Astrocyte of the spinal cord (primary cell): ENCODE measurements at places on chromosomes 2 and 18.
A peak's percentile ranks its signal among the peaks of the same experiment; 100 is the strongest.

- no peak for DNase-seq
Measured at GRCh38 chr2:219871351-219871750, 243.9 kb downstream of the SLC4A3 start.

DNA sequence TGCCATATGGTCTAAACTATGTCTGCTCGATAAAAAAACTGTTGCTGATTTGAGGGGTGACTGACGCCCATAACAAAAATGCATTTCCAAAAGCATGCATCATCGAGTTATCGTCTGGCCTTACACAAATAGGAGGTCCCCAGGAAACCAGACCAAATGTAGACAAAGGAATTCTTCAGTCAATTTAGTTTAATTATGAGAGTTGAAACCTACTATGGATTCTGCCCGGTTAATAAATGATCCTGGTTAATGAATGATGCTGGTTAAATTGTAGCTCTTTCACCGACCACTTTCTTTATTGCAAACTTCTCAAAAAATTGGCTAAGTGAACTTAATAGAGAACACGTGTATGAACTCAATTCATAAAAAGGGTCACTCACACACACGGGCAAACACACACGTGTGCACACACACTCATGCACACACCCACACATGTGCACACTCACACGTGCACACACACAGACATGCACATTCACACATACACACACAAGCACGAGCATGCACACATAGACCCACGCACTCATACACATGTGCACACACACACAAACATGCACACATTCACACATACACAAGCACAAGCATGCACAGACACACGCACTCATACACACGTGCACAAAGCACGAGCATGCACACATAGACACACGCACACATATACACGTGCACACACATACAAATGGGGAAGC lies 59.0 kb upstream of the SALL3 start:
- DNase-seq = no peak

DNA sequence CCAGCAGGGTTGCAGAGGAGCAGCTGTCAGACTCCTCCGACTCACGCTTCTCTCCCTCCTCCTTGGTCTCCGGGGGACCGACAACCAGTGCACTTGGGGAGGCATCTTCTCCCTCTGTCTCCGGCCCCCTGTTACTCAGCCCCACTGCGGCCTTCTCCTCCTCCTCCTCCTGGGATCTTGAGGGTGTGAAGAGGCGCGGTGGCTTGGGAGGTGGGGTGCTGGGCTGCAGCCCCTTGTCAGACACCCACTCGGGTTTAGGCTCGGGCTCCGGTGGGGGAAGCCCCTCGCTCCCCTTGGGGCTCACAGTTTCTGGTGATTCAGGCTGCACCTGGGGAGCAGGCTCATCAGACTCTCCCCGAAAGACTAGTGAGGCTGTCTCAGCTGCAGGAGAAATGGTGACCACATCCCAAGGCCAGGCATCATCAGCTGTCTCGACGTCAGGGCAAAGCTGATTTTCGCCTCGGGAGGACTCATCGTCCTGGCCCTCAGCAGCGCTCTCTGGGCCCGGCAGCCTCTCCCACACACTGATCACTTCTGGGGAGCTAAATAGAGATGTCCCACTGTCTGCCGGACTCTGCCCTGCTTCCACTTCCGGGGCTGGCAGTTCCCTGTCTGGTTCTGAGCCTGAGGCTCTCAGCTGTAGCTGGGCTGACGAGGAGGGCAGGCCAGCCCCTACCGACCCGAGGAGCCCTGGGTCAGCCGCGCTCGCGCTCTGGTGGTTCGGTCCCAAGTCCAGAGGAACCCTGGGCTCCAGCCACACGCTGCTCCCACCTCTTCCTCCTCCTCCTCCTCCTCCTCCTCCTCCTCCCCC lies 9.0 kb upstream of the SFXN5 start:
- no peak for DNase-seq

GRCh38 chr2:109217362-109218086 lies 88.5 kb downstream of the SH3RF3 start:
- DNase-seq = peak; percentile 73

GRCh38 chr2:209673811-209674210 lies 97.8 kb upstream of the UNC80 start:
- no peak for DNase-seq

DNA sequence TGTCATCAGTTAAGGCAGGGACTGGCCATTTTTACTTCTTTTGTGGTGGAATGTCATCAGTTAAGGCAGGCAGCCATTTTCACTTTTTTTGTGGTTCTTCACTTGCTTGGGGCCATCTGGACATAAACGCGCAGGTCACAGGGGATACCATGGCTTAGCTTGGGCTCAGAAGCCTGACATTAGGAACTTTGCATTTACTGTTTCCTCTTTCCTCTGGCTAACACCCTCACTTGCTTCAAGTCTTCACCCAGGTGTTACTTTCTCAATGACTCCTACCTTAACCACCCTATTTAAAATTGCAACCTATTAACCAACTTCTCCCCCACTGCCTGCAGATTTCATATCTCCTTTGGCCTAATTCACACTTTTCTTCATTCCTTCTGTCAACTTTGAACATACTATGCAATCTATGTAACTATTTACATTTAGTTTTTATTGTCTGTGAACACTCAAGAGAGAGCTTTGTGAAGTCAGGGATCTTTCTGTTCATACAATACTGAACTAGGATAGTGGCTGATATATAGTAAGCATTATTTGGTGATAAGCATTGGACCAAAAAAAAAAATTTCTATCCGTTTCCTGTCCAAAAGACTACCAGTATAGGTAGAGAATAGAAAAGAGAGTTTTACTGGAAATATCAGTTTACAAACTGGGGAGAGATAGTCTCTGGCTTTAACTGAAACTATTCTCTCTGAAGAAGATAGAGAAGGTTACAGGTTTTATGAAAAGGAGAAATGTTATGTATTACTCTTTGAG lies 600.1 kb upstream of the ZNF804A start:
- DNase-seq = no peak

DNA sequence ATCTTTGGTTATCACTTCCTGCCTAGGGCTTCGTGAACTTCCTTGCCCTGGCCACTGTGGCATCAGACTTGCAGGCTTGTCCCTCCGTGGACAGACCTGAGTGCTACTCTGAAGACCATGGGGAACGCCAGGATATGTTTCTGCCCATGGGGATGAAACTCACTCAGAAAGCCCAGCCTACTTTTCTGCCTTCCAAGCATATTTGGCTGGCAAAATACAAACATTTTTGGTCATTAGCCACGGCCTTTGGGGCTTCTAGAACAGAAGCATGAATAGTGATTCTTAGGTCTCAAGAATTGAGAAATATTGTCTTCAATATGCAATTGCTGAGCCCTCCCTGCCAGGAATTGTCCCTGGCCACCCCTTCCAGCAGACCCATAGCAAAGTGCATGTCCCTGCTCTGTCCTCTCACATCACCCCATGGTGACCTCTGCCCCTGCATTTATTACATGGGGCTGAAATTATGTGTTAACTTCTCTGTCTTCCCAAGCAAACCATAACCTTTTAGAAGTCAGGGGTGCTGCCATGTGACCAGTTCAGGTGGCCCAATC lies 152.4 kb downstream of the OSR1 start:
- no peak for DNase-seq
